ENCODE measurements at places on chromosomes 11 and 22. TPM values are rescaled to one million over a fixed set of nuclear protein-coding genes. Genes with fewer than 3 reads are reported as not detected.

DNA sequence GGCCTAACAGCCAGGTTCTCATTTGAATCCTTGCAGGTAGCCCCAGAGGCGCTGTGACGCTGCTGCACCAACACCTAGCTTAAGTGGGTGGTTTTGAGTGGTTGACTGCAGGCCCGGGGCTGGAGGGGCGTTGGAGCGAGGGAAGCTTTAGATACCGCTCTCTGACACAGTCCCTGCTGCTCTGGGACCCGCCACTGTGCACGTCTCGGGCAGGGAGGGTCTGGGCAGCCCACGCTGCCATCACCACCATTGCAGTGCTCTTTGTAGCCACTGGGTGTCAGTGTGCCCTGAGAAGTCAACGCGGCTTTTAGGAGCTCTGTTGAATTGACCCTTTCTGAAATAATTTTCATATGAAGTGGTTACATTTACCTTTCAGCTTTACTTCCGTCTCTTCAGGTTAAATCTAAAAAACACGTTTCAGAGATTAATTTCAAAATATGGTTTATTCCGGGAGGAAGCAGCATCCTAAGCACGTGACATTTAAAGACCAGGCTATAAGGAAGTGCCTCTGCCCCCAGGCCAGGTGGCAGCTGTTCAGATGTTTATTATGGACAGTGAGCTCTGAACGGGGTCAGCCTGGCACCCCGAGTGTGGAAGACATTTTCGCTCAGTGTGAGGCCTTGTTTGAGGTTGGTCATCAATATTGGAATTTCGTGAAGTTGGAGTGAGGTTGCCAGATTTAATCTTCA lies 30.9 kb upstream of the PARVB start:
- no peak for DNase-seq

DNA sequence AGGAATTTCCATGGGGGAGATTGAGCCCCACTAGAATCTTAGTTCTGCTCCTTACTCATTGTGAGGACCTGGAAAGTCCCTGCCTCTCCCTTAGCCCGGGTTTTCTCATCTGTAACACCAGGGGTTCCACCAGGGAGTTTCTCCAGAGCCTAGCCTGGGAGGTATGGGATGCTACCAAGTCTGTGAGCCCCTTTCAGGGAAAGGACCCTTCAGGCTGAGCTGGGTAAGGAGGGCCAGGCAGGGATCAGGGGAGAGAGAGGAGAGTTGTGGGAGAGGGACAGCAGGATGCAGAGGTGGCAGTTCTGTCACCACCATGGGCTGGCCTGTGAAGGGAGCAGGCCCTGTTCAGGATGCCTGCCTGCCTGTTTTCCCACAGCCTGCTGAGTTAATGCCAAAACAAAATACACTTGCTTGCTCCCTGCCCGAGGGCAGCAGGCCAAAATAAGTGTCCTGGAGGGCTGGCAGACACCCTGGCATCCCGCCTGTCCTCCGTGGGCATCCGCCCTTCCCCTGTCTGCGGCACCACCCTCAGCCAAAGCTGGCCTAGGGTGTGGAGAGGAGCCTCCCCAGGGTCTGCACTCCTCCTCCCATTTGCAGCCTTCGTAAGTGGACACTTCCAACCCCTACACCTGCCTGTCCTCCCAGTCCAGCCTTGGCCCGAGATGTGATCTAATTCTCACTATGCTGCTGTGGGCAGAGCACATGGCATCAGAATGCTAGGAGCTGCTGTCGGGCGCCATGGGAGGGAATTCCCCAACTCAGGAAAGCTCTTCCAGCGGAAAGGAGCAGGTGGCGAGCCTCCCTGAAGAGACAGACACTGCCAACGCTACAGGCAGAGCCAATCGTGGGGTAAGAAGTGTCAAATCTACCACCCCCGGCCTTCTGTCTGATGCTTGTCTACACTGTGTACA lies 5.9 kb upstream of the FCHSD2 start:
- no peak for DNase-seq

DNA sequence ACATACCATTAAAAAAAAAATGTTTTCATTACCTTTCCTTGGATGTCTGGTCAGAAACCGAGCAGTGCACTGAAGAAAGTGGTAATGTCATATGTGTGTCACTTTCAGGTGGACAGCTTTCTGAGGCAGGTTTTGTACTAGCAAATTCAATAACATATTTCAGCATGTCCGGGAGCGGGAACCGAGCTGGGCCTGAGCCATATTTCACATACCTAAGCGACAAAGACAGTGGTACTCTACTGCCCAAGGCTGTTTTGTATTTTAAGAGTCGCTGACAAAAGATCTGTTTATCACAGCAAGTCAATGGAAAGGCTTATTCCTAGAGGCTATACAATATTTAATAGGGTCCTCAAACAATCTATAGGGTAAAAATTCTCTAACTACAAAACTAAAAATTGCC lies 38.0 kb downstream of the CLDN25 start:
- DNase-seq: no peak

DNA sequence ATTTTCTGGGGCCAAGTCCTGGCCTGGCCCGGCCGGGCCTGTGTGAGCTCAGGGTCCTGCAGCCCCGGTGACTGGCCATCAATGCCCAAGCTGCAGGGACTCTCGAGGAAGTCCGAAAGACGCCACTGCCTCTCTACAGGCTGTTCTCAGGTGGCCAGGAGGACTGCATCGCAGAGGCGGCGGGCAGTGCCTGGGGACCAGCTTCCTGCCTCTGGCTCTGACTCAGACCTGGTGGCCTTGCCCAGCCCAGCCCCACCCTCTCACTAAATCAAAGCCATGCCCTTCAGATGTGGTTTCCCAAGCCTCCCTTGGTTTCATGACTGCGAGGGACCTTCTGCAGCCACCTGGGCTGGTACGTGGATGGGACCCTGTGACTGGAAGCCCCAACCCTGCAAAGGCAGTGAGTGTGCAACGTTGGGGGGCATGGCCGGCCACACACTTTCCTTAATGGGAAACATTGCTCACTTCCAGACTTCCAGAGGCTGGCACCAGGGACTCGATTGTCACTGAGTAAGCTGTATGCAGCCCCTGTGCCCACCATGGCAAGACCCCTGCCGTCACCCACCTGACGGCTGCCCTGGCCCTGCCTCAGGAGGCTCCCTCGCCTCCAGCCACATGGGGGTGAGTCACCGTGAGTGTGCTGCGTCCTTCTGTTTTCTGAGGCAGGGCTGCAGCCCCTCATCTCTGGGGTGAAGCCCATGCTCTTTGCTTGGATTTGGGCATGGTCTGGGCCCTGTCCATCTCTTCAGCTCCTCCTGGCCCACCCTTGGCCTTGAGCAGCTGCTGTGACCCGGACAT lies 6.0 kb upstream of the FGF3 start:
- DNase-seq: no peak

The CD3E gene
- not detected for total RNA-seq

- DNase-seq: no peak
Measured at GRCh38 chr22:43014316-43014868, 557 bp downstream of the PACSIN2 start.

All from osteocyte (in vitro differentiated cells).